Tibial nerve (tissue), 4 donors: ENCODE measurements at places on chromosomes 16 and 17. TPM values are rescaled to one million over a fixed set of nuclear protein-coding genes. Genes with fewer than 3 reads are reported as not detected.

The NPIPA5 gene
- 11.0 TPM for total RNA-seq

The AP1G1 gene
- total RNA-seq = 94.4 TPM

The CARHSP1 gene
- 166 TPM for total RNA-seq

The SMPD3 gene
- 0.60 TPM for total RNA-seq

The MYCBPAP gene
- total RNA-seq = 5.9 TPM

The SMIM36 gene
- not detected for total RNA-seq

The COA3 gene
- 58.2 TPM for total RNA-seq

The ZACN gene
- total RNA-seq = not detected

The FOXF1 gene
- total RNA-seq = not detected

The CSH1 gene
- total RNA-seq = not detected

The IGFBP4 gene
- 820 TPM for total RNA-seq

The TP53TG3B gene
- total RNA-seq = not detected

The CSH2 gene
- total RNA-seq = not detected

The ZPBP2 gene
- not detected for total RNA-seq

The RGS11 gene
- 59.0 TPM for total RNA-seq

The CANT1 gene
- 24.3 TPM for total RNA-seq

The MYH8 gene
- not detected for total RNA-seq

The HAPSTR1 gene
- total RNA-seq = 48.5 TPM

The PLA2G10 gene
- not detected for total RNA-seq

The FNDC8 gene
- not detected for total RNA-seq

The KRT27 gene
- total RNA-seq = not detected

The ZMYND15 gene
- total RNA-seq = 0.66 TPM

The KRT20 gene
- not detected for total RNA-seq

The ULK2 gene
- 31.6 TPM for total RNA-seq

The CA5A gene
- total RNA-seq = not detected

The C17orf50 gene
- not detected for total RNA-seq

The NTN1 gene
- 23.8 TPM for total RNA-seq

The QRICH2 gene
- total RNA-seq = 6.9 TPM

The GDPD3 gene
- total RNA-seq = 5.1 TPM

The DHRS11 gene
- total RNA-seq = 6.9 TPM

The KRT222 gene
- total RNA-seq = 17.9 TPM

The ST6GALNAC2 gene
- total RNA-seq = 60.7 TPM

The SPEM2 gene
- not detected for total RNA-seq

The CFAP119 gene
- 9.6 TPM for total RNA-seq

The TRIM65 gene
- 42.0 TPM for total RNA-seq

The ATP2A3 gene
- 7.1 TPM for total RNA-seq

The VASN gene
- 58.1 TPM for total RNA-seq
